Amniotic stem cell (primary cell): ENCODE measurements at places on chromosomes 11 and 22.

DNA sequence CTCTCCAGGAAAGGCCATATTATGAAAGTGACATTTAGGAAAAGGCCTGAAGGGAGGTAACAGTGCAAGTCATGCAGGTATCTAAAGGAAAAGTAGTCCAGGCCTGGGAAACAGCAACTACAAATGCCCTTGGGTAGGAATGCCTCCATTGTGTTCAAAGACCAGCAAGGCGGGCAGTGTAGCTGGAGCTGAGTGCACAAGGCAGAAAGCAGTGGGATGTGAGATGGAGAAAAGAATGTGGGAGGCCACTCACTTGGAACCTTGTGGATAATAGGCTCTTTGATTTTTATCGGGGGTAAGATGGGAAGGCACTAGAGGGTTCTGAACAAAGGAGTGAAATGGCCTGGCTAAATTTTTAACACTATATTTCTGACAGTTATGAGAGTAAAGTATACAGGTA is 188.6 kb downstream of the PGR start:
- DNase-seq, result no peak

GRCh38 chr11:32312865-32313403 is 122.4 kb downstream of the WT1 start:
- no peak for DNase-seq

DNA sequence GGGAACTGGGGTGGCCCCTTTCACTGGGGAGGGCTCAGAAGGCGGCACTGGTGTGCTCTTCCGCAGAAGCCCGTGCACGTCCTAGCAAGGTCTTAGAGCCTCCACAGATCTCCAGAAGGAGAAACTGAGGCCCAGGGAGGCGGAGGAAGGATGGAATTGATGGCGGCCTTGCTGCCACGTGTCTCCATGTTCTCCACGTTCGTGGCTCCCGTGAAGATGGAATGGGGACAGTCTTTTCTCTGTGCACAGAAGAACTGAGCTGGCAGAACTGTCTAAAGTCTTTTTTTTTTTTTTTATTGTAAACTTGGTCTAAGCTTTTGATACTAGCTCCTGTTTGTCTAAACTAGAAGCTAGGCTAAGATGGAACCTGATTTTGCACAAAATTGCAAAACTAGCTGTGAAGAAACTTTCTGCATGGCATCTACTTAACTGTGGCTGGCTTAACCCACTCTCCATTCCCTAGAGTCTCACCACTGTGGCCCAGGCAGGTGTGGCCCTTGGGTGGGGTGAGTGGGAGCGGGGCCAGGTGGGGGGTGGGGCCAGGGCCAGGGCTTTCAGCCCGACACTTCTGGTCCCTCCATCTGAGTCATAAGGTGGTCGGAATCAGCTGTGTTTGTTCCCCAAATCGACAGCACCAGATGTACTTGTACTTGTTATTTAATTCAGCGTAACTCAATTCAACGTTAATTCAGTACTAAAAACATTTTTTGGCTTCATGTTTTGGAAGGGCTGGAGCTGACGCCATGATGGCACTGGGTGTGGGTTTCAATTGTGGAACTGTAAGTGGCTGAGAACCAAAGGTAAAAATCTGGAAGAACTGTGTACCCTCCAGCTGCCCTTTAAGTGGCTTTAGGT is 120.7 kb downstream of the MPPED1 start:
- DNase-seq, result no peak

DNA sequence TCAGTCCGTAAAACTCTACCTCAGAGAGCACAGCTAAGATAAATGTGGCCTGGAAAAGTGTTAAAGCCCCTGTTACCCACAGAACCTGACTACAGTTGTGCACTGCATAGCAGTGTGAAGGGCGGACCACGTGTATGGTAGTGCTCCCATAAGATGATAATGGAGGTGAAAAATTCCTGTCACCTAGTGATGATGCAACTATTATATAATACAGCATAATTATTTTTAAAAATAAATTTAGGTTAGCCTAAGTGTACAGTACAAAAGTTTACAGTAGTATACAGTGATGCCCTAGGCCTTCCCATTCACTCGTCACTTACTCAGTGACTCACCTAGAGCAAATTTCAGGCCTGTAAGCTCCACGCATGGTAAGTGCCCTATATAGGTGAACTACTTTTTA is 76.6 kb upstream of the RASSF10 start:
- no peak for DNase-seq

DNA sequence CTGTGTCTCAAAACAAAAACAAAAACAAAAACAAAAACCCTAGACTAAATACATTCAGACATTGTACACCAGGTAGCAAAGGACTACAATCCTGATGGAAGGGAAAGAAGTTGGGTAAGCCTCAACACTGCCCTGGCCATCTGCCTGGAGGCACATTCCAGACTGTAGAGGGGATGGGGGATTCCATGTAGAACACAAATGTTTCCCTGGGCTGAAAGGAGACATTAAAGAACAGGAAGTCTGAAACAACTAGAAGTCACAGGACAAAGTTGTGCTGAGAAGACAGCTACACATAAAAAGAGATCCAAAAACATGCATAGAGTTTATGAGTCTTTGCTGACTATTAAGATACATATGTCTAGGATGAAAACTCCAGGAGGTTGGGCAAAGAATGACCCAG is 83.9 kb downstream of the RRAS2 start:
- DNase-seq, result no peak

- no peak for DNase-seq
These were observed 25.7 kb downstream of the ARHGAP1 start for GRCh38 chr11:46674463-46675287.

DNA sequence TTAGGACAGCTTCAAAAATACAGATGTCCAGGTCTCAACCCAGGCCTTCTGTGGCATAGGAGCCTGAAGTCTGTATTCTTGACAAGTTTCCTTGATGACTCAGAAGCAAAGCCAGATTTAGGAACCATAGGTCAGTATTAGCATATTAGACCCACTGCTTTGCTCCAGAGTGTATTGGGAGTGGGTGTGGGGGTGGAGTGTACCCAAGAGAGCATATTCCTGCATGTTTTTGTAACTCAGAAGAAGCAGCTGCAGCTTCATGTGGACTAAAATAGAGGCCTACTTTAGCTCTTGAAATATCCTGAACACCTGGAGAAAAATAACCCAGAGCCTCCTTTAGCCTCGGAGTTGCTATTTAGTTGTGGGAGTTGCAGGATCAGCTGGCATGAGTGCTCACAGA is 106.7 kb downstream of the CCDC81 start:
- no peak for DNase-seq

DNA sequence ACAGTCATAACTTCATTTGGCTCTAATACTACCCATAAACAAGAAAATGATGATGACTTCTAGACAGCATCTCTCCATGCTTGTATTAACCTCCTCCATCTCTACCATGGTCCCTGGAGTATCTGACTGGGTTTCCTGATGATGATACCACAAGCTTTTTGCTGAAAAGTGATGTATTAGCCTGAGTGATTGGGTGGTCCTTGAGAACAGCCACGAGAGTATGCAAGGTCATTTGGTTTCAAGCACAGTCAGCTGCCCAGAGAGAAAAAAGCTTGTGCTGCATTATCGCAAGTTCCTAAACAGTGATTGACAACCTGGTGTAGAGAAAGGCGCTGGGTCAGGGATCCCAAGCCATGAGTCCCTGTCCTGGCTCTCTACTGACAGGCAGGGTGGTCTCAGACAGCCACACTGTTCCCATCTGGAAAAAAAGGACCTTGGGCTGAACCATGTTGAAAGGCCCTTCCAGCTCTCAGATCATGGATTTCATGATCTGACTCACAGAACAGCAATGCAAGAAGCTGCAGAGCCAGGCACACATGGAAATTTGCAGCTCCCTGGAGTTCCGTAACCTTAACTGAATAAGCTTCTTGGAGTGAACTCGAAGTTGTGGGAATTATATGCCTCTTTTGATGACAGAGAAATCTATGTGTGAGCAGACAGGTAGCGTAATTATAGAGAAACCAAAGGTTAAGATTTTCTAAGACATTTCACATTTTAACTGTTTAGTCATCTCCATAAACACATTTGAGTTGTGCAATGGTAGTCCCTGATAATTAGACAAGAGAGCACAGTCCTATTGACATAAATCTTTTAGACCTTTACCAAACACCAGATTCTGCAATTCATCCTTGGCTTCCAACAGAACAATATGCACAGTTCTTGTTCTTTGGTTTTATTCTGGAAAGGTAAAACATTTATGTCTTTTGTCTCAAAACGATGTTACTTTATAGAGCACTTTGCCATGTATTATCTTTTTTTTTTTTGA is 54.1 kb upstream of the UBASH3B start:
- peak; percentile 10 for DNase-seq

- no peak for DNase-seq
These were observed 11.3 kb upstream of the CTSC start for GRCh38 chr11:88348870-88349269.

GRCh38 chr11:30504468-30504867 is 81.7 kb downstream of the MPPED2 start:
- DNase-seq, result no peak
